HFFc6 (cell line): ENCODE measurements at places on chromosomes 5 and 9. TPM values are rescaled to one million over a fixed set of nuclear protein-coding genes. Genes with fewer than 3 reads are reported as not detected.

Gene PCDHGA2
- 1.5 to 3.7 TPM (median 2.3 TPM) in 3 replicates for total RNA-seq

Gene NME5
- total RNA-seq, result 0.34 to 0.84 TPM (median 0.53 TPM) in 3 replicates

GRCh38 chr5:76367623-76368371, 35.3 kb upstream of the IQGAP2 start:
- peak; percentile 12 for DNase-seq
- peaks cover 18% of the 10 kb centered on the region for H3K27me3 ChIP-seq
- H3K27ac ChIP-seq, result no peak overlapping the region
- no peaks in the 10 kb centered on the region for H3K36me3 ChIP-seq

Gene SOWAHA
- not detected in 3 replicates for total RNA-seq

GRCh38 chr9:82223442-82223841, 234.9 kb downstream of the SPATA31D1 start:
- DNase-seq, result peak; percentile 17
- H3K27ac ChIP-seq, result no peak overlapping the region
- H3K4me1 ChIP-seq, result peaks cover 9% of the 10 kb centered on the region
- peaks cover 3% of the 10 kb centered on the region for H3K27me3 ChIP-seq

Gene PTGR1
- 52.6 to 84.1 TPM (median 55.4 TPM) in 3 replicates for total RNA-seq
